ENCODE measurements at places on chromosomes 13 and 19.

DNA sequence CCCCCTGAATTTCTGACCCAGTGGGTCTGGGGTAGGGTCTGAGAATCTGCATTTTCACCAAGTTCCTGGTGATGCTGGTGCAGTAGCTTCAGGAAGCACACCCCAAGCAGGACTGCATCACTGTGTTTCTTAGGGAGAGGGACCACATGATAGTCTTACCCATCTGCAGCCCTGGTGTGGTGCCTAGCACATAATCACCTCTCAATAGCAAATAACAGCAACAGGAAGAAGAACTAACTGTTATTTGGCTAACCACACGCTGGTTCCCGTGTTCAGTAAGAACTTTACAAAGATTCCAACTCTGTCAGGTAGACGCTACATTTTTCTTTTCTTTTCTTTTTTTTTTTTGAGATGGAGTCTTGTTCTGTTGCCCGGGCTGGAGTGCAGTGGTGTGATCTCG lies 41.9 kb upstream of the SPATA13 start:
- no peak for DNase-seq

DNA sequence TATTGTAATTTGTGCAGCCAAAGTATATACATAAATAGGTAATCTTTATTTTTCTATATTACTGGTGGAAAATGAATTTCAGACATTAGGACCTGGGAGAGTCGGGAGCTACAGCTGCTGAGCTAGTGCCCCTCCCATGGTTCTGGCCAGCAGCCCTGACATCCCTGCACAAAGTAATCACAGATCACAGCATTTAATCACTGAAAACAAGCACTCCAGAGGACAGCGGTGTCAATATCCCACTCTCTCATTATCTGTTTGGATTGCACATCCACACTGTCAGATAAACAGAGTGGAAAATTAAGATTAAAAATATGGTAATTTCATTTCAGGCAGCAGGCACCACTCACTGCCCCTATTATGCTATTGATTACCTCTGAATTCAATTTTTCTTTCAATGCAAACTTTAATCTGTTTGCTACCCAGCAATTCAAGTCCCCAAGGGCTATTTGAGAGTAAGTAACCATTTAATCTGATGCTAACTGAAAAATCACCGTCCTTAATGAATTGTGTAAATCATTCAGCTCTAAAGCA lies 254.1 kb upstream of the SOX21 start:
- DNase-seq = no peak

DNA sequence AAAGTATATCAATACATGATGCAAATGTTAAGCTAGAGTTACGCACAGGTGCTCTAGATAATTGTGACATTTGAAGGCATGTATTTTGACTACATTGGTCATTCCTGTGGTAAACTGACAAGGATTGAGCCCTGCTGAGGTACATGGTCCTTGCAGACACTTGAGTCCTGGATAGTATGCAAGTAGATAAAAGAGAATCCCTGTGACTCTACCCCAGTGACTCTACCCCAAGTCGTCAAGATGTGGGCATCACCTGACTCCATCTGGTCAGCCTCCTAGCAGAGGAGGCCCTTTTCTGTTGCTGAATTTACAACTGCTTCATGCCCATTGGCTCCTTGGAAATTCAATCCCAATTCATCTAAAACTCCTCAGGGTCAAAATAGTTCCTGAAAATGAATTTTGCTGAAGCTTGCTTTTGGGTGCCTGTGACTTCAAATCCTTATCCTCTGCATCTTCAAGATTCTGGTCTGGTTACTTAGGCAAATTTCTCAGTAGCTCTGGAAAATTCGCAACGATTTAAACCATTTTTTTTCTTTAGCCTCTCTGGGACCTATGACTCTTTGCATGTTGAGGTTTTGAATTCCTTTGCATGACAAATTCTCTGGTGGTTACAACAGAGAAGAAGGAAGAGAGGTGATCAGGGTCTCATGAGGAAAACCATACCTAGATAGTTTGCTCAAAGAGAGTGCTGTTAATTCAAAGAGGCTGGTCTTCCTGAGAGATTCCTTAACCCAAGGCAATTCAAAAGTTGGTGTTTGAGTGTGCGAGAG lies 422.1 kb downstream of the FGF9 start:
- no peak for DNase-seq

DNA sequence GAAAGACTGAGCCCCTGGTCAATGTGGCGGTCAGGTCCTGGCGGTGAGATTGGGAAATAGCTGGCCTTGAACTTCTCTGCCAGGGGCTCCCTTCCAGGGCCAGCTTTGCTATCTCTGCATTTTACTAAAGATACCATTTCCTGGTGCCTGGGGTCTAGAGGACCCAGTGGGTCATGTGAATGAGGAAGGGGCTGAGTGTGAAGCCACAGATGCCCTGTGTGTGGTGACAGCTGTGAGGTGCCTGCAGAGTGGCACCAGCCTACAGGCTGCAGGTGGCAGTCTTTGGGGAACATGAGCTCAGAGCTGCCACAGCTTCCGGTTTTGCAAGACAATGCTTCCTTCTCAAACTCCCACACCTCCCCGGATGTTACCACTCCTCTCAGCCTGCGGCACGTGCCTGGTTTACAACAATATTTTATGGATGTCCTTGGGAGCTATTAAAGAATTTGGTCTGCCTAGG lies 5.2 kb upstream of the MLNR start:
- DNase-seq = no peak

DNA sequence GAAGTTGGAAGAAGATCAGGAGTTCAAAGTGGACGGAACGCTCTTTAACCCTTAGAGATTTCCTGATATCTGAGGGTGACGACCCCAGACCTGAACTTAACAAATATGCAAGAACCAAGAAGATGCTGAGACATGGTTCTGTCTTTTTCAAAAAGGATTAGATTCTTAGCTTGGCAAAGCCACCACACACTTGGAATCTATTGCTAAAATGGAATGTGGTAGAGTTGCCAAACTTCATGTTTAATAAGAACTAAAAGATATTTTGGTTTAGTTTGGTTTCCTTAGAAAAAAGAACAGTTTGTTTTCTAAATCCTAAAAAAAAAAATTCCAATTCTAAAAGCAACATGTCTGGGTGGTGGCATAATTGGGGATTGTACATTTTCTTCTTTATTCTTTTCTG lies 29.5 kb downstream of the UNC13A start:
- DNase-seq = peak; percentile 46
